Fibroblast of the conjunctiva (primary cell): ENCODE measurements at places on chromosomes 7 and 10.

- DNase-seq = no peak
Observed at GRCh38 chr7:137335814-137336213, 7.7 kb downstream of the PTN start.

GRCh38 chr7:150876817-150877526, 24.7 kb downstream of the AOC1 start:
- DNase-seq = peak; percentile 86

- DNase-seq = no peak
Observed at GRCh38 chr10:132448248-132448731, 51.3 kb downstream of the PWWP2B start.

DNA sequence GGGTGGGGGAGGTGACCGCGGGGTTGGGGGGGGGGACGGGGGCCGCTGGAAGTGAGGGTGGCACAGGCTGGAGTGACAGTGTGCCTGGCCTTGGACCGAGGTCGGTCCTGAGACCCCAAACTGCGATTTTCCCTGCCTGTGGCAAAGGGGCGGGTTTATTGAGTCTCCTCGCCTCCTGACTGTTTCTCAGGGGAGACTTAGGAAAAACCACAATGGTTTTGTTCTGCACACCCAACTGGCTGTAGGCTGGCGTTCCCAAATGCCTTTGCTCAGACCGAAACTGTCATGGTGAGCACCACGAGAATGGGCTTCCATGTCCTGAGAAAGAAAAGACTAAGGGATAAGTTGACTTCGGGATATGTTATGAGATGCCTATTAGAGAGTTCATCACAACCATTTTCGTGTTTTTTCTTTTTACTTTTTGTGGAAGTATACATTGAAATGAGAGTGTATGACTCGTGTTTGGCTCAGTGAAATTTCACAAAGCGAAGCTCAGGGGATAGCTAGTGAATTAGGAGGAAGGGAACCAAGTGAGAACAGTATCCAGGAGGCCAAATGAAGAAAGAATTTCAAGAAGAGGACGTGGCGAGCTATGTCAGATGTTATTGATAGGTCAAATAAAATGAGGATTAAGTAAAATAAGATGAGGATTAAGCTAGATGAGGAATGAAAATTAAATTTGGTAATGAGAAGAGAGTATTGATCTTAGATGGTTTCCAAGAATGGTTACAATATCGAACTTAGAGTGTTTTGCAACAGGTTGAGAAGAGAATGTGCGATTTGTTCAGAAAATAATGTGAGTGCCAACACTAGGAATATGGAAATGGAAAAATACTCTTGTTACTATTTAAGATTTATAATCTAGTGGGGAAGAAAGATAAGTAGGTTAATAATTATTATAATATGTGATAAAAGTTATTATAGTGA, 918 bp downstream of the NET1 start:
- DNase-seq = no peak

DNA sequence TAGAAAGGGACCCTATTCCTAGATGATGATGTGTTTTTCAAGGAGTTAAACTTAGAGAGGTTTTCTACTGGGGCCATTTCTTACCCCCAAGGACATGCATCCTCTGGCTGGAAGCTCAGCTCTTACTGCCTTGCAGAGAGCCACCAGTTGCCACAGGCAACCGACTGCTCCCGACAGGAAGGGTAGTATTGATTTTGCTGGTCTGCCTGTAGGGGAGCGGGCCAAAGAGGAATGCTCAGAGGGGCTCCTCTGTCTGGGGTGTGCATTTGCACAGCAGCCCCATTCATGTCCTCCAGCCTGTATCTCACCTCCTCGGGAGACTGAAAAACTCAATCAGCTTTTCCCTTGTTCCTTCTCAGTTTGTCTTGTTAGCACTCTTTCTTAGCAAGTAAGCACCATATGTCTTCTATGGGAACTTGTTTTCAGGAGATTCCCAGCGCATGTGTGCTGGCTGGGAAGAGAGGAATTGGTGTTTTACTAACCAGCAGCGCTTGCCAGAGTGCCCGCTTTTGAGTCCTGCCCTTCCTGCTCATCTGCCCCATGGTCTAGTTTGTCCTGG, 739.0 kb upstream of the GALNT17 start:
- no peak for DNase-seq

DNA sequence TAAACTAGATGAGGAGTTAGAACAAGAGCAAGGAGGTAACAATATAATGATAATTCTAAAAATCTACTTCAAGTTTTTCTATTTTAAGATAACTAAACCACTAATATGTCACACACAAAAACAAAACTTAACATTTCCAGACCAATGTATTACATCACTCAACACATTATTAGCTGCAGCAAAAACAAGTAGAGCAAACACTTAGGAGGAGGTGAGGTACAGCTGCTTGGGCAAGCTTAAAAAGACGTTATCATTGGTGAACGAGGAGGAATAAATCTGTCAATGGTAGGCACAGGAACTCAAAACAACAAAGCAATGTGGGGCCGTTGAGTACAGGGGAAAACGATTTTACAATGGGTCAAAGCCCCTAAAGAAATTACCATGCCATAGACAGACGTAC, 58.8 kb downstream of the EZH2 start:
- DNase-seq = no peak

DNA sequence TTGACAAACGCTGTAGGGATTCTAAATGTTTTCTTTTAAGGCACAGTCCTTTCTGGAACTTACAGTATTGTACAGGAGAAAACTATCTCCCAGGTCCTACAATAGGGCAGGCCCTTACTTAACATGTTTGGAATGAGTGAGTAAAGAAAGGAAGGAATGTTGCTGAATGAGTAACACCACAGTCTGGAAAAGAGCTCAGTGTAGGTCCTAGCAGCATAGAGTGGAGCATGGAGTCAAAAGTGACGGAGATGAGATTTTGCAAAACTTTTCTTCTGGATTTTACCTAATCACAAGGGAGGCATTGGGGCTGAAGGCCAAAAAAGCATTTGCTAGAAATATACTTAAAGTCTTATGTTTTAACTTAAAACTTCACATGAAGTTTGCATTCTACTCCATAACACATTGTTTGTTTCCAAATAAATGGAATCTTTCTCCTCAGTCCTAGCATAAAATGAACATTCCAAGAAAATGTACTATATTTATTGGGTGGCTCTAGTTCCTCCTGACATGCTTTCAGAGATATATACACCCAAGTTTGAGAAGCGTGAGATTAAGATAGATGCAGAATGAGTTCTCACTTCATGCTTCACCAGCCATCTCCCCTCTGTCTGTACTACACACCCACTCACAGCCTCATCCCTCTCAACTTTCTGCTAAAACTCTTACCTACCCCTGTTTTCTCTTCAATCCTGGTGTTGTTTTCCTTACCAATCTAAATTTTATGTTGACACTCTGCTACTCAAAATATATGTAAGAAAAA, 20.2 kb upstream of the ADD3 start:
- DNase-seq = no peak
